ENCODE measurements at places on chromosomes 3 and 15.

DNA sequence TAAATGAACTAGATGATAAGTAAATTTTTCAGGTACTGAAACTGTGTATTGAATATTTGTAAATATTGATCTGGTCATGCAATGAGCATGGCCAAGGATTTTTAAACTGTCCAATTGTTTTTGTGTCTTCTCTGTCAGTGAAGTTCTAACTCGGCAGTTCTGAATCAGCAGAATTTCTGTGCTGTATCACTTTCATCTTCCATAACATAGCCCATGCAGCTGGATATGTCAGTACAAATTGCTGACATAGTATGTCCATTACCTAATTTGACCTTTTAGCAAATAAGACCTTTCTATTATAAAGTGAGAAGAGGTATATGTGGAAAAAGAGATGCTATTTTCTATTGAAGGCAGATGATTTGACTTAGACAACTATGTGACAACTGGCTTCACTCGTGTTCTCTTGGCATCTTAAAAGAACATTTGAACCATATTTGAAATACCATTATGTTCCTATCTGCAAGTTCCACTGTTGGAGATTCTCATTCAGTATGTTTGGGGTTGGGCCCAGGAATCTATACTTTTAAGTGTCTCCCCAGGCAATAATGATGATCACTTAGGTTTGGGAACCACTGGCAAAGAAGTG lies 90.4 kb downstream of the CMSS1 start:
- H3K27me3 ChIP-seq, result no peaks in the 10 kb centered on the region
- peaks cover 22% of the 10 kb centered on the region for H3K4me1 ChIP-seq
- no peak overlapping the region for H3K4me3 ChIP-seq
- no peaks in the 10 kb centered on the region for H3K36me3 ChIP-seq

DNA sequence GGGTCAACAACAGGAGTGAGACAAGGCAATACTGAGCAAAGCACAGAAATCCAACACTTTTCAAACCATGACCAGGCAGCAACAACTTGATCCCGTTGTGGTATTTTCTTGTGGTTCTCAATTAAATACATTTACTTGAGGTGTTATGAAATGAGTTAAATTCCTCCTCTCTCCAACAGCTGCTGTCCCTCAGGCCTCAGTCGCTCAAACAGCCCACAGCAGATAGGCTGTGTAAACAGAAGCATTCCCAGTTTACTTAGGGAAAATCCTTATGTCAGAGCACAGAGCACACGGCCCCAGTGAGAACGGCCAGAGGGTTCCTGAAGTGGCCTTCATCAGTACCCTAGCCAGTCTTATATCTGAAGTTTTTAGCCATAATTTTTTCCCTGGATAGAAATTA lies 359.9 kb downstream of the AGBL1 start:
- H3K36me3 ChIP-seq, result no peaks in the 10 kb centered on the region
- peaks cover 8% of the 10 kb centered on the region for H3K4me1 ChIP-seq
- H3K27ac ChIP-seq, result no peak overlapping the region
- H3K27me3 ChIP-seq, result no peaks in the 10 kb centered on the region

- H3K27me3 ChIP-seq, result peaks cover 9% of the 10 kb centered on the region
- H3K4me1 ChIP-seq, result peaks cover 5% of the 10 kb centered on the region
Observed at GRCh38 chr3:190862209-190863118, at the start of gene GMNC. Gene GMNC (minus strand): TSS chr3:190862694. CDS start chr3:190862615, 79 bp downstream.

- no peaks in the 10 kb centered on the region for H3K27me3 ChIP-seq
- H3K4me1 ChIP-seq, result no peaks in the 10 kb centered on the region
Observed at GRCh38 chr3:312160-312733, 115.7 kb downstream of the CHL1 start.

DNA sequence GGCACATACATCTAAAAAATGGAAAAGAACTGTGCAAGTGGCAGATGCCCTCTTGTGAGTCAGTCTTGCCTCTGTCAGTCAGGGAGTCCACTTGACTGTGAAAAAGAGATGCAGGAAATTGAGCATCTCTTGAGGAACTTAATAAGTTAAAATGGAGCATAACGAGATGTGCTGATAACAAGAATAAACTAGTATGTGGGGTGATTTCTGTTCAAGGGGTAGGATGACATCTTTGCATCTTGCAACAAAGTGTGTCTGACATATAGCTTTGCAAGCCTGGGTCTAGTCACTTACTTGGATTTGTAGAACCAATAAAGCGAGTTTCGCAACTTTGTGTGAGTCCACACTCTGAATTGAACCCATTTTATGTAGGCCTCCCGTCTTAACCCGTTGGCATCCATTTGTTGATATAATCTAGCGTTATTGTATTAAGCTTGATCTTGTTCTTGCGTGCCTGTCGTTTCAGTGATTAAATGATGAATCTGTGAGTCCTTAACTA lies 2.2 kb downstream of the USP3 start:
- no peaks in the 10 kb centered on the region for H3K36me3 ChIP-seq
- H3K27ac ChIP-seq, result no peak overlapping the region
- H3K27me3 ChIP-seq, result no peaks in the 10 kb centered on the region
- H3K4me3 ChIP-seq, result peak overlapping the region; percentile 79

- no peak overlapping the region for H3K27ac ChIP-seq
- H3K27me3 ChIP-seq, result no peaks in the 10 kb centered on the region
- no peak for DNase-seq
Observed at GRCh38 chr15:48253172-48253571, 47.1 kb downstream of the SLC12A1 start.

DNA sequence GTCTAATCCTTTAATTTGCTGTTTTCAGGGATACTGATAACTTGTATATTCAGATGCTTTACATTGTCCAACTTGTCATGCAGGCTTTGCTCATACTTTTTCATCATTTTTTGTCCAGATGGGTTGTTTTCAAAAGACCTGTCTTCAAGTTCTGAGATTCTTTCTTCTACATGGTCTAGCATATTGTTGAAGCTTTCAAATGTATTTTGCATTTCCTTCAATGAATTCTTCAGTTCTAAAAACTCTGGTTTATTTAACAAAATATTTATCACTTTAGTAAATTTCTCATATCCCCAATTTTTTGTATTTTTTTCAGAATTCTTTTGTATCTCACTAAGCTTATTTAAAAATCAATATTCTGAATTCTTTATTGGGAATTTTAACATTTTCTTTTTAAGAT lies 388.3 kb upstream of the IL12A start:
- DNase-seq, result no peak
- no peak overlapping the region for H3K4me3 ChIP-seq
- no peak overlapping the region for H3K27ac ChIP-seq
- H3K36me3 ChIP-seq, result no peaks in the 10 kb centered on the region
- no peaks in the 10 kb centered on the region for H3K27me3 ChIP-seq

DNA sequence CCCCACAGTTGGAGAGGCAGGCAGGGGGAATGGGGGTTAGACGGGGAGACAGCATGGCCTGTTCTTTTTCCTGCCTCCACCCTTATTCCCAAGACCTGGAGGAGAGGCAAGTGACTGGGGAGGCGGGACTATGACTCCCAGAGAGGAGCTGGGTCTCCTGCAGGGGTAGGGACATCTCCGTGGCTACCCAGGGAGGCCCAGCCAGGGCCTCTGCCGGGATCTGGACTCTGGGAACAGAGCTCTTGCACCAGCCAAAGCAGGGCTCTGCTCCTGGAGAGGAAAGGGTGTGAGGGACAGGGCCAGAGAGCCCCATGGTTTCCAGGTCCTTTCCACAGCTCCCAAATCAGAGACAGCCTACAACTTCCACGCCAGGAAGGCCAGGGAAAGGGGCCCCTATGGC lies 22.8 kb downstream of the CFAP100 start:
- no peak overlapping the region for H3K27ac ChIP-seq
- H3K27me3 ChIP-seq, result no peaks in the 10 kb centered on the region
- H3K4me3 ChIP-seq, result no peak overlapping the region
- no peaks in the 10 kb centered on the region for H3K4me1 ChIP-seq

DNA sequence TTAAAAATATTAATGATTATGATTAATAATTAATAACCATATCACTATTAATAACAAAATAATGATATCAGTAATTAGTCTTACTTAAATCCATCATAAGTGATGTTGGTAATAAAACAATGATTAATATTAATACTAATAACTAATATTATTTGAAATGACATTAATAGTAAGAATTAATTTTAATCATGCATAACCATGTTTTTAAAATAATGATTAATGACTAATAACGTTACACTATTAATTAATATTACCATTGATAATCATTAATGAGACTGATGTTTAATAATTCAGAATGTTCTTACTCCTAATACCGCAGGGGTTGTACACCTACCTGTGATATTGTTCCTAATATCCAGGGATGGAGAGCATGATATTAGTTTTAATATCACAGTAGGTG lies 53.4 kb upstream of the FRG2C start:
- no peak for DNase-seq
- H3K27me3 ChIP-seq, result no peaks in the 10 kb centered on the region
- H3K27ac ChIP-seq, result no peak overlapping the region
- H3K4me3 ChIP-seq, result no peak overlapping the region

DNA sequence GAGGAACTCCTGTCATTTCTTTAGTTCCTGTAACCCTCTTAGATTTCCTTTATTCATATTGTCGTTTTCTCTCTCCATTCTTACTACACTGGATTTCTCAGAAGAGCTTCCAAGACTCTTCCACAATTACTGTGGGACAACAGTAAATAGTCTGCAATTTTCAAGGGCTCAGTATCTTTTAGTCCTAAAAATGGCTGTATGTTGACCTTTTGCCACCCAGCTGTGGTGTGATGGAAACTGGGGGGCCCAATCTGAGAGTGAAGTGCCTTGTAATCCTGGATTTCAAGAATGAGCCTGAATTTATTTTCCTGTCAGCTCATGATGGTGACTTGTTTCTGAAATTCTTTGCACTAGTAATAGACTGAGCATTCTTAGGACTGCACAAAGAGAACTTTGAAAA lies 277.6 kb upstream of the RASGRP1 start:
- no peaks in the 10 kb centered on the region for H3K36me3 ChIP-seq
- H3K27me3 ChIP-seq, result no peaks in the 10 kb centered on the region
- H3K4me3 ChIP-seq, result no peak overlapping the region
- DNase-seq, result no peak
- peaks cover 14% of the 10 kb centered on the region for H3K4me1 ChIP-seq

- H3K4me3 ChIP-seq, result no peak overlapping the region
- no peaks in the 10 kb centered on the region for H3K27me3 ChIP-seq
- no peaks in the 10 kb centered on the region for H3K36me3 ChIP-seq
- peaks cover 27% of the 10 kb centered on the region for H3K4me1 ChIP-seq
- no peak for DNase-seq
Observed at GRCh38 chr3:78845605-78846004, 922.2 kb downstream of the ROBO1 start.

GRCh38 chr3:109050591-109051167 lies 67.3 kb downstream of the MORC1 start:
- H3K4me1 ChIP-seq, result no peaks in the 10 kb centered on the region
- no peak overlapping the region for H3K4me3 ChIP-seq
- no peak overlapping the region for H3K27ac ChIP-seq
- no peaks in the 10 kb centered on the region for H3K27me3 ChIP-seq
- H3K36me3 ChIP-seq, result no peaks in the 10 kb centered on the region
- DNase-seq, result peak; percentile 46

All from hepatocyte (in vitro differentiated cells).